ENCODE measurements at places on chromosomes 4 and X.

- DNase-seq, result no peak
Measured at GRCh38 chr4:158395889-158396288, 125.8 kb upstream of the RXFP1 start.

GRCh38 chr4:155757745-155758265, 1.0 kb upstream of the GUCY1B1 start:
- DNase-seq, result no peak

- no peak for DNase-seq
Measured at GRCh38 chr4:87865960-87866598, 33.3 kb downstream of the MEPE start.

GRCh38 chrX:111264385-111264784, 5.9 kb downstream of the CAPN6 start:
- no peak for DNase-seq

DNA sequence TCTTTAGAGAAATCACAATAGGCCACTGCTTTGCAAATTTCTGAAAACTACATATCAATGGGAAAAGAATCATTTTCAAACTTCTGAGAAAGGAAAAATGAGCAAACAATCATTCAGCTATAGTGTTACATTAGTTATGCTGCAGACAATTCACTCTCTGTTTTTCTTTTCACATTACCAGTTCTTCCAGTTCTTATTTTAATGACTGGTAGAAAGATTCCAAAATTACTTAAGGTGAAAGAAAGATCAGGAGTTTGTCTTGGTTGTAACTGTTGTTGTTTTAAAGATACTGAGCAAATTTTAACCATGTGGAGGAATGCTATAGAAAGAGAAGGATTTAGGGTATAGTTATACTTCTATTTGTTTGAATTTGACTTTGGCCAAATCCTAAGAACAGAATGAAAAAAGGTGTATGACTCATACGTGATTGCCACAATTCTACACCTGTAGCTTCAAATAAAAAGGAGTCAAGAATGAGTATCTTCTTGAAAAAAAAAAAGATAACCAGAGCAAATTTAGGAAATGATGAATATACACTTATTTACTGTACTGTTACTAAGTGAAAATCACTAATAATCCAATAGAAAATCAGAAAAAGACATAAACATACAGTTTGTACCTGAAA, 21.0 kb upstream of the RASGEF1B start:
- DNase-seq, result no peak

DNA sequence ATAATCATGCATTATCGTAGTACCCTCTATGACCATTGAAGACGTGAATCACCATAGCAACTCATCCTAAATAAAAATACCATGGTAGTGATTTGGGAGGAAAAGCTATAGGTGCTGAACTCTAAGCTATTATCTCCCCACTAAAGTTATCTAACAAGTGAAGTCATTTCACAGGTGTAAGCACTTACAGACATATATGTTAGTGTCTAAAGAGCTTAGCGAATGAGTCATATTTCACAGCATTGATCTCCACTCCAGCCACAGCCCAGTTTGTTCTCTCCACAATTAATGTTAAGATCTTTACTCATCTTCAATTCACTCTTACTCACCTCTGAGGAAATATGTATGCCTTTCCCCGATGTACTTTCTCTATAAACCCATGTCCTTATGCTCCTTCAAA, 57.0 kb downstream of the DCAF8L1 start:
- no peak for DNase-seq

- DNase-seq, result no peak
Measured at GRCh38 chrX:29535212-29536162, 679.9 kb upstream of the MAGEB2 start.

DNA sequence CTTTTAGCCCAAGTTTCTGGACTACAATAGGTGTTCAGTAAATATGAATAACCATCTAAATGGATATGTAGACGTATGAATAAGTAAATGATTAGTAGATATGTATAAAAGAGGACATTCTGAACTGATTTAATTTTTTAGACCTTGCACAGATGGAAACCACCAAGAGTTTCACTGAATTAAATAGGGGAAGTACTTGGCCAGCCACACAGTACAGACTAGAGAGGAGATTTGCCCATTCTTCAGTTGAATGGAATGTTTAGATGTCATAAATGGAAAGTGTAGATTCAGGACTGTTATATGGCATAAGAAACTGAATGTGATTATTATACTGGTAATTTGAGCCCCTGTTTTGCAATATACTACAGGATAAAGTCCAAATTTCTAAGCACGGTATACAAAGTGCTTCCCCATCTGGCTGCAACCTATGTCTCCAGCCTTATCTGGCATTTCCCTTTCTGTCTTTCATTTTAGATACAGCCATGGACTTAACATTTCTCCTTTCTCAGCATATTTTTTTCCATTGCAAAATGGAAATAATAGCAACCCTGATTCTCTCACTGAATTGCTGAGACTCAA, 137.8 kb upstream of the HS3ST1 start:
- no peak for DNase-seq

DNA sequence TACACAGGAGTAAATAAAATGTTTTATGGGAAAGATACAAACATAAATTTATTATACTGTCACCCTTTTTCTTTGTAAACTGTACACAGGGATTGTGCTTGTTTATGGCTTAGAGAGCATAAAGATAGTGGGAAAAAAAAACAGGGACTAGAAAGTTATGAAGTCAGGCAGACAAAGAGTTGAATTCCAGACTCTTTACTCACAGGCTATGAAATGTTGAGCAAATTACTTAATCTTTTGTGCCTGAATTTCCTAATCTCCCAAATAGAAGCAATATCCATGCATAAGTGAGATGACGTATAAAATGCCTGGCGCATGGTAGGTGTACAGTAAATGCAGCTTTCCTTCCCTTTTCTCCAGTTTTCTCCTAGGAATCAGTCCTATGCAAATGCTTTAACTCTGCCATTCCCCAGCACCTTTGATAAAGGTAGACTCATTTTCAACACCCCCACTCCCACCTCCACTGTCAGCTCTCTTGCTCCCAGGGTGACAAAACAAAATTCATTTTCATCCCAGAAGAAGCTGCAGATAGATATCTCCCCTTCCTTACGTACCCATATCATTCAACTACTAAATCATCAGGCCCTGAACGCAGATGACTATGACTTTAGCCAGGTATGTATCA, 44.5 kb upstream of the BTC start:
- no peak for DNase-seq

- no peak for DNase-seq
Measured at GRCh38 chr4:143701365-143701764, 890 bp upstream of the FREM3 start.

DNA sequence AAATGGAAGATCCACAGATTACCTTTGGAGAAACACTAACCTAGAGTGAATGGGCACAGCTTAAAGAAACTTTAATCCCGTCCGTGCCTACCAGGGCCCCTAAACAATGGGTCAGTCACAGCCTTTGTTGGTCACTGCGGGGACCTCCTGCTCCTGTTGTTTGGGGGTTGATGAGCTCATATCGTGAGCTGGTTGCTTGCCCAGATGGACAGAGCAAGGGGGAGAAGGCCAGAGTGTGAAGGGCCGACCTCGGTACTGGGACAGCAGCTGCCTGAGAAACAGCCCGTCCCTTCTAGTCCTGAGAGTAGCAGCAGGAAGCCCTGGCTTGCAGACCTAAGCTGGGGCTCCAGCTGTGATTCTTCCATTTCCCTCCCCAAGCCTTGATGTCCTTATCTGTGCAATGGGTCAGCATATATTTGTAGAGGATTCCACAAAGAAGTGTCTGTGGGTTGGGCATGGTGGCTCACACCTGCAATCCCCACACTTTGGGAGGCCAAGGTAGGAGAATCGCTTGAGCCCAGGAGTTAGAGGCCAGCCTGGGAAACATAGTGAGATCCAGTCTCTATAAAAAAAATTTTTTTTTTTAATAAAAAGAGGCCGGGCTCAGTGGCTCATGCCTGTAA, 69.6 kb upstream of the SLC34A2 start:
- no peak for DNase-seq

- DNase-seq, result no peak
Measured at GRCh38 chr4:119517361-119518229, 111.0 kb downstream of the PDE5A start.

- no peak for DNase-seq
Measured at GRCh38 chr4:138790706-138791340, 224.8 kb upstream of the NOCT start.

- peak; percentile 28 for DNase-seq
Measured at GRCh38 chrX:40094041-40094899, 3.5 kb downstream of the BCOR start.

DNA sequence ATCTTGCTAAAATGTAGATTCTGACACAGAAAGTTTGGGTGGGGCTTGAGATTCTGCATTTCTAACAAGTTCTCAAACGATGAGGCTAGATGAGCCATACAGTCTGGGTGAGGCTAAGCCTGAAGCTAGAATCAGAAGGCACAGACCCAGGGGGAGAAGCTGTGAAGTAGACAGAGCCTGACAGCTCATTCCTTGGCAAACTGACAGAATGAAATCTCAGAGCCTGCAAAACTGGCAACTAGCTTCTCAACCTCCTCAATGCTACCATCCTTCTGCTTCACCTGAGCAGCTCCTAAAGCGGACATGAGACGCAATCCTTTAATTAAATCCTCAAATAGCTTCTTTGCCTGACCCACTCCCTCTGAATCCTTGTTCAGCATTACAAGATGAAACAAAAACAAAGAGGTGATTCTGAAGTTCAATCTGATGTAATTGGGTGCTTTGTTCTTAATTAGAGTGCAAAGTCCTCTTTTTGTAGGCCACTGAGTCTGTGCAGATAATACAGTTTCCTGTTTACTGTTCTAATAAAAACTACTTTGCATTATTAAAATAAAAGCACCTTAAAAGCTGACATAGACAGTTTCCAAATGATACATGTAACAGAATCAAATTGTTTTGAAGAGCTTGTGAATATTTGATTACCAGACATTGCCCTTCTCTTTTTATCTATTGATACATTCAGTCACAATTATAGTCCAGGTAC, 71.0 kb upstream of the BMP2K start:
- DNase-seq, result no peak

- no peak for DNase-seq
Measured at GRCh38 chrX:96445531-96446065, 239.0 kb upstream of the DIAPH2 start.

- no peak for DNase-seq
Measured at GRCh38 chr4:25182937-25183336, 22.7 kb upstream of the SEPSECS start.

GRCh38 chrX:2220829-2221567, 279.8 kb downstream of the DHRSX start:
- no peak for DNase-seq

- DNase-seq, result no peak
Measured at GRCh38 chr4:34932591-34932990, 1311.7 kb downstream of the ARAP2 start.

GRCh38 chrX:124401696-124402095, 55.3 kb downstream of the SH2D1A start:
- no peak for DNase-seq

DNA sequence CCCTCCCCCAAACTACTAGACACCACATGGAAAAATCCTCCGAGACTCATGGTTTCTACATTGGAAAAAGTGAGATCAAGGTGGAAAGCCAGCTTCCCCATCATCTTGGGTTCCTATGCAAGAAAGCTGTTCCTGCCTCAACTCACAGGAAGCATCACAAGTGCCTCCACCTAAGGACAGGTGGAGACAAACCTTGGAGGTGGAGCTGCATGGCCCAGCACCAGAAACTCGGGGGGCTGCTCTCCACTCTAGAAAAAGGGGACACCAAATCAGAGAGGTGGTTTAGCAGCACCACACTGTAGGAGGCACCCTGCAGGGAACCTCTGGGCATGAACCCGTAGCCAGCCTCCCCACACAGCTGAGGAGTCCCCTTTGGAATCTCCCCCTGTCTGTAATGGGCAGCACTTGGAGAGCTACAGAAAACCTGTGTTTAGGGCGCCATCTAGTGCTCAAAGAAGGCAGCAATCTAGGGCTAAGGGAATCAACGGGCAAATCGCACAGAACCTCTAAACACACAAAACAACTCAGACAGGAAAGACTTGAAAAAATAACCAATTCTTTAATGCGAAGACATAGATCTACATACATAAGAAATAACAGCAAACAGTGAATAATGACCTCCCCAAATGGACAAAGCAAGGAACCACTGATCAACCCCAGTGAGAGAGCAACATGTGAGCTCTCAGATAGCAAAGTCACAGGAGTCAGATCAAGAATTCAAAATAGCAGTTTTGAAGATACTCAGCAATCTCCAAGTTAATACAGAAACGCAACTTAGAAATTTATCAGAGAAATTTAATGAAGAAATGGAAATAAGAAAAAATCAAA, 37.0 kb upstream of the ZBTB33 start:
- peak; percentile 37 for DNase-seq

DNA sequence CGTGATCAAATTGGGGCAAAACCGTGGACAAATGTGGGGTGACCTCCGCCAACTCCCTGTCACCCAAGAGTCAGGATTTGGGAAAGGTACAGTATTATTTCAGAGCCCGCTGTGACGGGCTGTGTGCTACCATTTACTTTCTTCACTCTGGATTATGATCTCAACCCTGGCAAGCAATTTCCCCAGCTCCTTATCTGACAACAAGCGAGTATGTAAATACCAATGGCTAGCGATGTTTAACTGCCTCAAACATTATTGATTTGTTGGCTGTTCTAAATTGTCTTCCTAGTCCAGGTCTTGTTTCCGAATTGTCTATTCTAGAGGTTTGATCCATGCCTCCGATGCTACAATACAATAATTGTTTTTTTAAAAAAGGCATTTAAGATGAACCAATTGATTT, 17.7 kb upstream of the PITX2 start:
- DNase-seq, result no peak

DNA sequence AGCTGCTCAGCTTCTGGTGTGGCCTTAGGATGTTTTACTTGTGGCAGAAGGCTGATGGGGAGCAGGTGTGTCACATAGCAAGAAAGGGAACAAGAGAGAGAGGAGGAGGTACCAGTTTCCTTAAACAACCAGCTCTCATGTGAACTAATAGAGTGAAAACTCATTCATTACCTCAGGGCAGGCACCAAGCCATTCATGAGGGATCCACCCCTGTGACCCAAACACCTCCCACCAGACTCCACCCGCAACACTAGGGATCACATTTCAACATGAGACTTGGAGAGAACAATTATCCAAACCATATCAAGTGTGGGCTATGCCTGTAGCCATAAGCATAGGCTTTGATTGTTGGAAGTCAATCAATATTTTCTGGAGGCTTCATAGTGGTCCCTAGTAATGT, 56.0 kb downstream of the GSX2 start:
- DNase-seq, result no peak

- no peak for DNase-seq
Measured at GRCh38 chr4:152938237-152938947, 2.3 kb downstream of the FHDC1 start.

DNA sequence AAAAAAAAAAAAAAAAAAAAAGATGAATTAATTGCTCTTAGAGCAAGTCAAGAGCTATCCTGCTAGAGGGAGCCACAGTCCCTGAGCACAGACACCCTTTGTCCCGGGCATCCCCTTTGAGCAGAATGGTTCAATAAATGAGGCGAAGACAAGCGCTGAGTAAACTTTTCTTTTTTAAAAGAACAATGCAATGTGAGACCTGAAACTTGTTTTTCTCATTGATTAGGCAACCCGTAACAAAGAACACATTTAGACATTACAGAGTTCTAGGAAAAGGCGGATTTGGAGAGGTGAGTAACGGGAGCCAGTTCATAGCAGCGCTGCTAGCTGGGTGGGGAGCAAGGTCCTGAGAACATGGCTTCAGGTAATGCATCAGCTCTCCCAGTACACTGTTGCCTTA, 46.1 kb downstream of the GRK4 start:
- no peak for DNase-seq

GRCh38 chr4:144723471-144723870, 77.5 kb downstream of the HHIP start:
- no peak for DNase-seq

GRCh38 chr4:174365018-174365587, 81.4 kb downstream of the CEP44 start:
- no peak for DNase-seq

GRCh38 chr4:26520728-26521450, 30.6 kb upstream of the CCKAR start:
- DNase-seq, result no peak

Measured in CD4-positive, alpha-beta T cell treated with Interleukin-15 for 1 hour (primary cell).